Right ventricle myocardium superior (tissue), 1 donor: ENCODE measurements at places on chromosomes 3 and 15. TPM values are rescaled to one million over a fixed set of nuclear protein-coding genes. Genes with fewer than 3 reads are reported as not detected.

GRCh38 chr15:68979816-68980215 is 34.7 kb upstream of the NOX5 start:
- no peak for DNase-seq

DNA sequence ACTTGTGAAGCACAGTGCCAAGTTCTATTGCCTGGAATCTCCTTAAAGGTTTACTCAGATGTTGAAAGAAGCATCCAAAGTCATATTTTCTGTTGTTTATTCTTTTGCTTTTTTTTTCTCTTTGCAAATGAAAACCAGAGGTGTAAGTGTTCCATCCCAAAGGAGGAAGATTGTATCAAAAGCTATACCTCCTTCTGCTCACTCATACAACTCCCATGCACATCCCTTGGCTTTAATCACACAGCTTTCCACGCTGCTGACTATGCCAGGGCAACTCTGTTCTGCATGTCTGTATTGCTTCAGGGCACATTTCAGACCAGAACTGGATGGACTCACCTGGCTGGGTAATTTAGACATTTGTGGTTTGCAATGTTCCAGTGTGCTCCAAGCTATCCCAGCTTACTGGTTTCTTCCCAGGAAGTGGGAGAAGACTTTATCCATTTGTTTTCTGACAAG is 399.6 kb upstream of the TBL1XR1 start:
- DNase-seq: no peak

- no peak for DNase-seq
Observed at GRCh38 chr3:17553080-17553479, 189.4 kb downstream of the TBC1D5 start.

The CYP8B1 gene
- not detected for total RNA-seq

The ADAMTS17 gene
- total RNA-seq: 1.7 TPM

The UROC1 gene
- total RNA-seq: not detected

The IL17RD gene
- 5.0 TPM for total RNA-seq

The BCL2A1 gene
- 0.43 TPM for total RNA-seq

The DIPK2A gene
- 5.9 TPM for total RNA-seq

The BMF gene
- total RNA-seq: 3.4 TPM

The CHRNA7 gene
- total RNA-seq: 1.3 TPM
